Lower leg skin (tissue), 4 donors: ENCODE measurements at places on chromosomes 6 and 20. TPM values are rescaled to one million over a fixed set of nuclear protein-coding genes. Genes with fewer than 3 reads are reported as not detected.

DNA sequence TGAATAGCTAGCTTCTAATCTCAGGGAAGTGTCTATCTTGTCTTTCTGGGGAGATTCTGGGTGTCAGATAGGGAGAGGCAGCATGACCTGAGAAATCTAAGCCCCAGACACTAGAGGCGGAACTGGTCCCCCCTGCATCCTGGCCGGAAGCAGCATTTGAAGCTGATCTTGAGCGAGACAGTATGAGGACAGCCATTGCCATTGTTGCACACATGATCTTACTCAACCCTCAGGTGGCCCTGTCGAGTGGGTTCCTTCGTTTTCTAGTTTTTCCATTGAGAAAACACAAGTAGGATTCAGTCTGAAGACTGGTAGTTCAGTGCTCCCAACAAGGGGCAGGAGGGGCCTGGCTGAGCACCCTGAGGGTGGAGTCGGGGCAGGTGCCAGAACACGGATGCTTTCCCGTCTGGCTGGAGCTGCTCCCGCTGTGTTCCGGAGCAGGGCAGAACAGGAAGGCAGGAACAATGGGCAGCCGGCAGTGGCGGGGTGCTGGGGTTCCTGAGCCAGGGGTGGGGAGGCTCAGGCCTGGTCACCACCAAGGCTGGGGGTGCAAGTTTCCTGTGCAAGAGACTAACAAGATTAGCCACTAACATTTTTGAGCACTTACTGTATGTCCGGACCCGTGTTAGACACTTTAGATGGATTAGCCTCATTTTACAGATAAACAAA, 7.9 kb upstream of the SDCBP2 start:
- no peak for DNase-seq

The CDK19 gene
- total RNA-seq = 18.4 TPM

DNA sequence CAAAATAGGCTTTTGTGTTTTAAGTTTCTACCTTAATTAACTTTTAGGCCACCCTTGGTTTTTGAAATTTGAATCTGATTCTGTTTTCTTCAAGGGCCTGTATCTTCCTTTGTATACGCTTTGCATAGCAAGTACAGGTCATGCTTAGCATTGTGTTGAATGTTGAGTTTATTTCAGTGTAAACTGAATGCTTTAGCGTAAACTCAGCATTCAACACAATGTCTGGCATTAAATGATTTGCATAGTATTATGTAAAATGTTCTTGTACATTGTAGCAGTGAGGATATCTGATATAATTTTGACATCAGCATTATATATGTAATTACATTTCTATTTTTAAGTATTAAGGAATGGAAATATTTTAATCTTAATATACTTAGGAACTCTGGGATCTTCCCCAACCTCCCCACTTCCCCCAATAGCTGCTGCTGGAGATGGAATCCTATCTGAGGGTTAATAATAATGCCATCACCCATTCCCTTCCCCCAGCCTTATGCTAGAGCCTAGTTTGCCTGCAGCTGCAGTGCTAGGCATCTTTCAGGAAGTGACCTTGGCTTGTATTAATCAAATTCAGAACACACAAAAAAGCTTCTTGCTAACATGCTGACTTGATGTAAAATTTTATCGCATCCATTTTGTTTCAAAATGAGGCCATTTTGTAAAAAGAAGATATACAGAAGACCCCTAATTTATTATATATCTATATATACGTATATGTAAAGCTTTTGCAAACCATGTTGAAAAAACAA, 73.1 kb downstream of the NCOA3 start:
- no peak for DNase-seq

DNA sequence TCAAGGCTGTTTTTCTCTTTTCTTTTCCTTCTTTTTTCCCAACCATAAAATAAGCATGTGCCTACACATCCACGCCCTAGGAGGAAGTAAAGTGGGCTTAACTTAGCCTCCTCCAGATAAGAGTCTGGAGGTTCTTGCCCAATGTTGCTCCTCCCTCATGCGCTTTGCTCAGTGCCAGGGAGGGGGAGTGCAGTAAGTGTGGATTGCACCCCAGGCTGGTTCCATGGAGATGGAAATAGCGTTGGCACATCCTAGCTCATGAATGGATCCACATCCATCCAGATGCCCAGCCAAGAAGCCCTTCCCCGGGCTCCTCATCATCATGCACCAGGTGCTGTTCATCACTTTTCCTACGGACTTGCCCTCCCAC, 58.2 kb downstream of the NEDD9 start:
- no peak for DNase-seq

The PACSIN1 gene
- 0.10 TPM for total RNA-seq

The NNAT gene
- total RNA-seq = 3.8 TPM

GRCh38 chr6:143068001-143068400, 7.3 kb downstream of the AIG1 start:
- no peak for DNase-seq

- DNase-seq = no peak
Observed at GRCh38 chr6:142819603-142820337, 125.2 kb downstream of the HIVEP2 start.

- no peak for DNase-seq
Observed at GRCh38 chr6:62298745-62299392, 12.8 kb upstream of the KHDRBS2 start.

- DNase-seq = no peak
Observed at GRCh38 chr6:125750692-125751333, 1.4 kb downstream of the HEY2 start.
